Spinal cord (tissue), 10 donors: ENCODE measurements at places on chromosomes 7 and 10.
A peak's percentile ranks its signal among the peaks of the same experiment; 100 is the strongest.

DNA sequence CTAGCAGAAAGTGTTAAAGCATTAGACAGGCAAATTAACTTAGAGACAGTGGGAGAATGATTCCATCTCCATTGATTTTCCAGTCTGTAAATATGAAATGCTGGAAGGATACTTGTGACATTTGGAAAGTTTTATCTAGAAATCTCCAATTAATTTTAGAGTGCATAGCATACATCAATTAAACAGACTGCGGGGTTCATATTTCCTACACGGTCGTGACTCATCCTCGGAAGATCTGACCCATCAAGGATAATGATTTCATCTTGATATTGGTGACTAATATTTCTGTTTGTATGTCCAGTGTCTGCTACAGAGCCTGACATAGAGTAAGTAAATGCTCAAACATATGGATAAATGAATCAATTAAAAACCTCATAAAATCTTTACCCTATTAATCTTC, 474.9 kb downstream of the KCNMA1 start:
- no peaks in the 10 kb centered on the region for H3K27me3 ChIP-seq
- DNase-seq, result no peak
- no peaks in the 10 kb centered on the region for H3K36me3 ChIP-seq
- H3K27ac ChIP-seq, result no peak overlapping the region

- no peak for DNase-seq
- no peaks in the 10 kb centered on the region for H3K4me1 ChIP-seq
- no peaks in the 10 kb centered on the region for H3K36me3 ChIP-seq
- H3K4me3 ChIP-seq, result no peak overlapping the region
- peak overlapping the region; percentile 47 for H3K27ac ChIP-seq
These were observed 4.0 kb downstream of the GNGT1 start for GRCh38 chr7:93910076-93910994.

DNA sequence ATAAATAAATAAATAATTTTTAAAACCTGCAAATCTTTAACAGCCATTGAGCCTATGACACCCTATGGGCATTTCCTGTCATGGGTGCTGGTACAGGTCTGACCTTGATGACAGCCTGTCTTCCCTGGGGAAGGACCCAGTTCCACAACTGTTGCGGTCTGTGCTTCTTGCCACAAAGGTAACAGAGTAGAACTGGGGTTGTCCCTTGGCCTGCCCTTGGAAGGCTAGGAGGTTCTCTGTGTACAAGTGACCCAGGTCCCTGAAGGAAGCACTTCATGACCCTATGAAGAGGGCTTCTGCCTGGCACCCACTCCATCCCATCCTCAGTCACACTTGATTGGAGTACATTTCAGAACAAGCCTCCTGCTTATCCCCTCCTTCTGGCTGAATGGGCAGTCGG, 66.9 kb downstream of the OGDH start:
- H3K27ac ChIP-seq, result no peak overlapping the region
- peaks cover 36% of the 10 kb centered on the region for H3K36me3 ChIP-seq
- no peaks in the 10 kb centered on the region for H3K27me3 ChIP-seq
- H3K4me3 ChIP-seq, result no peak overlapping the region

GRCh38 chr10:96463562-96463961, 50.2 kb downstream of the TLL2 start:
- no peaks in the 10 kb centered on the region for H3K27me3 ChIP-seq
- DNase-seq, result no peak
- no peak overlapping the region for H3K27ac ChIP-seq

DNA sequence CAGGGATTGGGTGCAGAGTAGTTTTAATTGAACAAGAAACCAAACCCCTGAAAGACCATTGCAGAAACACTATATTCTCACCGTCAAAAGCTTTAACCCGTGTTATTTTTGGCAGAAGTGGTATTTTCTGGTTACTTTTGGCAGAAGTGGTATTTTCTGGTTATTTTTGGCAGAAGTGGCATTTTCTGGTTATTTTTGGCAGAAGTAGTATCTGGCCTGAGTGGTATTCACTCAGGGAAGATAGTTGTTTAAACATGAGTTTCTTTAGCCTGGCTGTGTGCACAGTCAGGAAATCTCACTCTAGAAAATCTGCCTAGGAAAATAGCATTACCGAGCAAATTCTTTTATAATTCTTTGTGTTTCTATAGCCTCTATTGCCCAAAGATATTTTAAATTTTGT, 322.7 kb downstream of the GFRA1 start:
- no peaks in the 10 kb centered on the region for H3K27me3 ChIP-seq
- H3K4me1 ChIP-seq, result peaks cover 4% of the 10 kb centered on the region
- no peak overlapping the region for H3K27ac ChIP-seq

DNA sequence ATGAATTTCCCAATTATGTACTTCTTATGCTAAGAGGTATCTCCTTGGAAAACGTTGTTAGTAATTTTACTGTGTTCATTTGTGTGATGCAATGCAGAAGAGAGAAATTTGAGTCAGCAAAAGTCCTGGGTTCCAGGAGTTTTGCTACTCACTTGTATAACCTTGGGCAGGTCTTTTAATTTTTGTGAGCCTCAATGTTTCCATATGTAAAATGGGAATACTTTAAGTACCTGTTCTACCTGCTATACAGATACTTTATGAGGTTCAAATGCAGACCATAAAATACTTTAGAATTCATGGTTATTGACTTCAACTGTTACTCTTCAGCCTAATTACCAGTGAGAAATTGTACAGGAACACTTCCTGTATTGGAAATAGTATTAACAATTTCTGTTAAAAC, 185.5 kb downstream of the MLLT10 start:
- no peaks in the 10 kb centered on the region for H3K36me3 ChIP-seq
- H3K27me3 ChIP-seq, result no peaks in the 10 kb centered on the region
- H3K4me1 ChIP-seq, result peaks cover 2% of the 10 kb centered on the region
- no peak for DNase-seq
- H3K27ac ChIP-seq, result no peak overlapping the region

DNA sequence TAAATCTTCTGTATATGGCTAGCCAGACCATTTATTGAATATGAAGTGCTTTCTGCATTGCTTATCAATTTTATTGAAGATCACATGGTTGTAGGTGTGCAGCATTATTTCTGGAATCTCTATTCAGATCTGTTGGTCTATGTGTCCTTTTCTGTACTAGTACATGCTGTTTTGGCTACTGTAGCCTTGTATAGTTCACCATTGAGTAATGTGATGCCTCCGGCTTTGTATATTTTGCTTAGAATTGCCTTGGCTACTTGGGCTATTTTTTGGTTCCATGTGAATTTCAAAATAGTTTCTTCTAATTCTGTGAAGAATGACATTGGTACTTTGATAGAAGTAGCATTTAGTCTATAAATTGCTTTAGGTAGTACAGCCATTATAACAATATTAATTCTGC, 1187.2 kb downstream of the XPNPEP1 start:
- DNase-seq, result no peak
- no peaks in the 10 kb centered on the region for H3K27me3 ChIP-seq
- H3K4me3 ChIP-seq, result no peak overlapping the region
- H3K27ac ChIP-seq, result no peak overlapping the region

GRCh38 chr7:98703916-98704315, 86.8 kb downstream of the NPTX2 start:
- peaks cover 5% of the 10 kb centered on the region for H3K4me1 ChIP-seq

DNA sequence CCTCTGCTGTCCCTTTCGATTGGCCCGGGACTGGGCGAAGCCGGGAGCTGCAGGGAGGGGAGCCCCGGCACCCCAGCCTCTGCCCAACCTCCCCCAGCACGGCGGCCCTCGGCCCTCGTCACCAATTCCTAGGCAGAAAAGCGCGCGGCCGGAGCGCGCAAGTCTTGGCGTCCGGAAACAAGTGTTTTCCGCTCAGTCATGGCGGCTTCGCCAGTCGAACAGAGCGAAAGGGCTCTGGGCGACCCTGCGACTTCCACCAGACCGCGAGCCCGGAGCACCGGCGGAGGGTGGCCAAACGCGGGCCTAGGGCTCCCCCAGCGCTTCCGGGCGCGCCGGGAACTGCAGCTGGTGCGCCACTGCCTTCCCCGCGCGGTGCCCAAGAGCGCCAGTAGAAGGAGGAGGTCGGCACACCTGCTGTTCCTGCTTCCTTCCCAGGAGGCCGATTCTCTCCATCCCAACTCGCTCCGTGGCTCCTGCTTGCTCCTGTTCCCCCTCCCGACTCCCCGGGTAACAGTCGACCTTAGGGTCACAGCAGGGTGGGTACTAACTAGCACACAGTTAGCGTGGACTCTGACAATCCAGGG, 729.9 kb downstream of the ZWINT start:
- H3K27ac ChIP-seq, result peak overlapping the region; percentile 57
- no peaks in the 10 kb centered on the region for H3K36me3 ChIP-seq
- H3K27me3 ChIP-seq, result peaks cover 6% of the 10 kb centered on the region

DNA sequence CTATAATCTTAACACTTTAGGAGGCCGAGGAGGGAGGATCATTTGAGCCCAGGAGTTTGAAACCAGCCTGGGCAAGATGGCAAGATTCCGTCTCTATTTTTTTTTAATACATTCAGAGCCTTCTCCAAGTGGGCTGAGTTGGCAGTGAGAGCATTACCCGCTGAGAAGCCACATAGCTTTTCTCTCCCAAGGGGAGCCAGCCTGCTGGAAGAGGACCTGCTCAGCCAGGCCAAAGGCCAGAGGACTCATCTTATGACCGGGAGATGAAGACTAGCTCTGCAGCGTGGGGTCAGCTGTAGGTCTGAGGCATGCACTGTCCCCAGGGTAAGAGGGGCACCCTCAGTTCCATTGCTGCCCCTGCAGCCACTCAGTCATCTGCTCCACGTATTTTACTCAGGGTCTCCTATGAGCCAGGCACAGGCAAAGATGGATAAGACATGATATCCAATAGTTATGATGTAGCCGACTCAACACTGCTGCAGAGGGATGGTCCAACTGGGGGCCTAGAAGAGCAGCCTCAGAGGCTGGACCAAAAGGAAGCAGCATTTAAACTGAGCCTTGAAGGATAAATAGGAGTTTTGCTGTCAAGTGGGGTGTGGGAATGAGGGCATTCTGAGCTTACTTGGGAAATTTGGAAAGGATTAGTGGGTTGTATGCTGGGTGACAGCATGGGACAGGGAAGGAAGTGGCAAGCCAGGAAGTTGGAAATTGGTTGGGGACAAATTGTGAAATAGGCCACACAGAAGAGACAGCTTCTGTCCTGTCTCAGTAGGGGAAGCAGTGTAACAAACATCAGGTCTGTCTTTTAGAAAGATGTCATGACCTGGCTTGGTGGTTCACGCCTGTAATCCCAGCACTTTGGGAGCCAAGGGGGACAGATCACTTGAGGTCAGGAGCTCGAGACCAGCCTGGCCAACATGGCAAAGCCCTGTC, 1.6 kb upstream of the MARVELD1 start:
- DNase-seq, result no peak
- peaks cover under 1% of the 10 kb centered on the region for H3K36me3 ChIP-seq
- peaks cover 4% of the 10 kb centered on the region for H3K27me3 ChIP-seq
- peaks cover 32% of the 10 kb centered on the region for H3K4me1 ChIP-seq
- H3K27ac ChIP-seq, result no peak overlapping the region

DNA sequence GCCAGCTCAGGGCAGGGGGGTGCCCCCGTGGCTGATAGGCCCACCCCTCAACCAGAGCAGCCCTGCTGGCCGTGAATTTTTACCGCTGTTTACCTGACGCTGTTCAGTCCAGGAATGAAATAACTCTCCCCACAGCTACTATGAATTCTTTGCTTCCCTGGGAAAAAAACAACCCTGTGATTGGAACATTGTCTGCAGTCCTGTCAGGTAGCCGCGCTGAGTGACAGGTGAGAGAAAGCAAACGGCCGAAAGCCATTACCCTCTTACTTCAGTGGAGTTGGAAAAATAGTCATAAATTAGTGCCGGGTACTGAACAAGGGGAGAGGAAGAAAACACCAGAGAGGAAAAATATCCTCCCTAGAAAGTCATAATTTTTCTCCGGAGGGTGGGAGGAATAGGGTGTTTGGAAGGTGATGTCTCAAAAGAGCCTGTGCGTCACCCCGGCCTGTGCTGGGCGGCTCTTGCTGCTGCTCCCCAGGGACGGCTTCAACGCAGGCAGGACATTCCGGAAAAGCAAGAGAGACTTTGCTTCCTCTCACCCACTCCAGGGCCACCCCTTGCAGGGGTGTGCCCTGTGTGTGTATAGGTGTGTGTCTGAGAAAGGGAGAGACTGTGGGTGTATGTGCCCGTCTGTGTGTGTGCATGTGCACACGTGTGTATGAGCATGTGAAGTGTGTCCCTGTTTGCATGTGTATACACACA, 69.0 kb downstream of the CDH23 start:
- DNase-seq, result no peak
- no peaks in the 10 kb centered on the region for H3K36me3 ChIP-seq
- peaks cover 20% of the 10 kb centered on the region for H3K4me1 ChIP-seq
- H3K27me3 ChIP-seq, result no peaks in the 10 kb centered on the region
- H3K27ac ChIP-seq, result no peak overlapping the region
- no peak overlapping the region for H3K4me3 ChIP-seq

- no peak for DNase-seq
- H3K4me1 ChIP-seq, result peaks cover 9% of the 10 kb centered on the region
- H3K27me3 ChIP-seq, result no peaks in the 10 kb centered on the region
- H3K4me3 ChIP-seq, result no peak overlapping the region
- H3K27ac ChIP-seq, result no peak overlapping the region
These were observed 207.3 kb upstream of the BMPER start for GRCh38 chr7:33698041-33698440.

DNA sequence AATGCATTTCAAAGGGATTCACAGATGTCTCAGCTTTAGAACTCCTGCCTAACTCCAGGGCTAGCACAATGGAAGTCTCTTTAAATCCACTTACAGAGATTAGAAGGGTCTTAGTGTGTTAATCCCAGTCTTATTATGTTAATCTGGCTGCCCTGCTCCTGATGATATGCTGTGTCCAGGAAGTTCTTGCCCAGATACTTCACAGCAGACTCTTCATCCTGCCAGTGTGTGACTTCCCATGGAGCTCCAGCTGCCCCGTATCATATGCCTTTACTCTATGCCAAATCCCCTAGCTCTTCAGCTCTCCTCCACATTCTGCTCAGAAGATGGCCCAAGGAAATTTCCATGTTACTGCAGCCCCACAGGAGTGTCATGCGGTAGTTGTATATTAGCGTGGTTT, 533.8 kb downstream of the GALNT17 start:
- H3K4me1 ChIP-seq, result no peaks in the 10 kb centered on the region
- no peak overlapping the region for H3K4me3 ChIP-seq
- no peak overlapping the region for H3K27ac ChIP-seq
- no peaks in the 10 kb centered on the region for H3K27me3 ChIP-seq
- no peaks in the 10 kb centered on the region for H3K36me3 ChIP-seq

- peaks cover 20% of the 10 kb centered on the region for H3K36me3 ChIP-seq
- peak overlapping the region; percentile 58 for H3K4me3 ChIP-seq
- peaks cover 78% of the 10 kb centered on the region for H3K4me1 ChIP-seq
- peak; percentile 88 for DNase-seq
- no peaks in the 10 kb centered on the region for H3K27me3 ChIP-seq
- peak overlapping the region; percentile 92 for H3K27ac ChIP-seq
These were observed 254.1 kb downstream of the TNS3 start for GRCh38 chr7:47327698-47328391.

DNA sequence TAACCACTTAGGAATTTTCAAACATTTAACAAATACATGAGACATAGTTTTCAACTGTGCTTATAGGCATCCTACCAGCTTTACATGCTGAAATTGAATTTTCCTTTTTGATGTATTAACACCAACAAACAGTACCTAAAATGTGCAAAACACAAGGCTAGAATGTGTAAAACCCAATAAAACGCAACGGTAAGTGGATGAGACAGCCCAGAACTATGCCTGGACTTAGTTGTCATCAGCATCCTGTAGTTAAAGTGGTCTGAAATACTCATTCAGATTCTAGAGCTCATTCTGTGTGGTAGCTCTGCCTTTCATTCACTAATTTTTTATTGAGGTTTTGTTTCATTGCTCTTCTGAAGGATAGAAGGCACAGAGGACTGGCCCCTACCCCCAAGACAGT, 137.1 kb downstream of the BMPER start:
- DNase-seq, result no peak
- no peaks in the 10 kb centered on the region for H3K27me3 ChIP-seq
- H3K27ac ChIP-seq, result no peak overlapping the region
- no peaks in the 10 kb centered on the region for H3K36me3 ChIP-seq
- H3K4me3 ChIP-seq, result no peak overlapping the region

- H3K4me1 ChIP-seq, result peaks cover 6% of the 10 kb centered on the region
- no peaks in the 10 kb centered on the region for H3K27me3 ChIP-seq
- H3K36me3 ChIP-seq, result no peaks in the 10 kb centered on the region
- peak overlapping the region; percentile 57 for H3K27ac ChIP-seq
These were observed 12.3 kb upstream of the ASB4 start for GRCh38 chr7:95473276-95473985.
